ENCODE measurements at places on chromosomes 4 and X. TPM values are rescaled to one million over a fixed set of nuclear protein-coding genes. Genes with fewer than 3 reads are reported as not detected.

The CPLX1 gene
- 1.4 TPM for total RNA-seq

The ABCG2 gene
- 2.3 TPM for total RNA-seq

The TMSB15A gene
- total RNA-seq, result 113 TPM

The WDFY3 gene
- 115 TPM for total RNA-seq

The ZXDA gene
- total RNA-seq, result 0.93 TPM

The PAGE1 gene
- not detected for total RNA-seq

The AMOT gene
- 444 TPM for total RNA-seq

The XAGE1A gene
- total RNA-seq, result not detected

The GRPR gene
- 1.8 TPM for total RNA-seq

The ATP2B3 gene
- 0.11 TPM for total RNA-seq

The PAGE5 gene
- total RNA-seq, result not detected
